ENCODE measurements at places on chromosomes 2 and 18. TPM values are rescaled to one million over a fixed set of nuclear protein-coding genes. Genes with fewer than 3 reads are reported as not detected.
A peak's percentile ranks its signal among the peaks of the same experiment; 100 is the strongest.

DNA sequence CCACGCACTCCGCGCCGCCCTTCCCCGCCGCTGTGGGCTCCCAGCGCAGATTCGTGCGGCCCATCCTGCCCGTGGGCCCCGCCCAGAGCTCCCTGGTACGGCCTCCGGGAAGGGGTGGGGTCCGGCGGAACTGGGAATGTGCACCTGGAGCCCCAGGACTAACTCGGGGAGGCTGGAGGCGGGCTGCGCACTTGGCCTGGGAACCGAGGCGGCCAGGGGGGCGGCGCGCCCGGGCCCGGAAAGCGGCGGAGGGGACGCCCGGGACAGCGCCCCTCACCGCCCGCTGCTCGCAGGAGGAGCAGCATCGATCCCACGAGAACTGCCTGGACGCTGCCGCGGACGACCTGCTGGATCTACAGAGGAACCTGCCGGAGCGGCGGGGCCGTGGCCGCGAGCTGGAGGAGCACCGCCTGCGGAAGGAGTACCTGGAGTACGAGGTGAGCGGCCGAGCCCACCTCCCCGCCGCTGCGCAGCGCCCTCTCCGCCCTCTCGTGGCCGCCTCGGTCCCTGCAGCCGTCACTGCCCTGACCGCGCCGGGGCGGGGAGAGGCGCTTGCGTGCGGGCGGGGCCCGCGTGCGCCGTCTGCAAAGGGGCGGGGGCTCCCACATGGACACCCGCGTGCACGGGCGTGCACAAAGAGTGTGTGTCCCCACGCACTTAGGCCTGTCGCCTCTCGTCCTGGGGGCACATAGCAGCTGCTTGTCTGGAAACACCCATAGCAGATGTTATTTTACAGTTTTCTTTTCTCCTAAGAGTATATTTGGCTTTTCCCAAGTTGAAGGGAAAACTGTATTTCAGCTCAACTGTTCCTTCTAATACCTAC lies 25.2 kb downstream of the PSD4 start:
- H3K4me1 ChIP-seq, result peaks cover 55% of the 10 kb centered on the region
- H3K27ac ChIP-seq, result peak overlapping the region; percentile 46
- DNase-seq, result peak; percentile 73
- no peaks in the 10 kb centered on the region for H3K27me3 ChIP-seq

GRCh38 chr2:22967756-22968155 lies 417.2 kb upstream of the KLHL29 start:
- no peaks in the 10 kb centered on the region for H3K27me3 ChIP-seq
- H3K27ac ChIP-seq, result no peak overlapping the region
- no peak overlapping the region for H3K4me3 ChIP-seq
- no peak for DNase-seq
- H3K36me3 ChIP-seq, result no peaks in the 10 kb centered on the region

TYMS gene
- total RNA-seq, result 80.1 TPM

- H3K36me3 ChIP-seq, result no peaks in the 10 kb centered on the region
- DNase-seq, result no peak
- H3K4me3 ChIP-seq, result no peak overlapping the region
- H3K4me1 ChIP-seq, result no peaks in the 10 kb centered on the region
These were observed 384.6 kb downstream of the STK39 start for GRCh38 chr2:167862782-167863181.

Data from HepG2 (cell line).